ENCODE measurements at places on chromosomes 6 and 20.

DNA sequence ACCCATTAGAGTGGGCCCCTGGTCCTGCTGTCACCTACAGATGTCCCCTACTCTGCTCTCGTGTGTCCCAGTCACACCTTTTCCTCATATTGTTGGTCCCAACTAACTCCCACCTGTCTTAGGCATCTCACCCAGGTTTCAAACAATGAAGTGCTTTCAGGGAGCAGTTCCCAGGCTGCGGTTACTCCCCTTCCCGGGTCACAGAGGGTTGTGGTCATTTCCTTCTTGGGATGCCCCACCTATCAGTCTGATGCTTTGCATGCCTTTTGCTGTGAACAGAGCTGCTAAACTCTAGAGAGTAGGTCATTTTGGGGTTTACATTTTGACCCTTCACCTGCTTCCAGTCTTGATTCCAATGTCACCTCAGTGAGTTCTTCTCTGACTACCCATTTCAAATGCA, 181.6 kb downstream of the CDC5L start:
- DNase-seq = no peak

DNA sequence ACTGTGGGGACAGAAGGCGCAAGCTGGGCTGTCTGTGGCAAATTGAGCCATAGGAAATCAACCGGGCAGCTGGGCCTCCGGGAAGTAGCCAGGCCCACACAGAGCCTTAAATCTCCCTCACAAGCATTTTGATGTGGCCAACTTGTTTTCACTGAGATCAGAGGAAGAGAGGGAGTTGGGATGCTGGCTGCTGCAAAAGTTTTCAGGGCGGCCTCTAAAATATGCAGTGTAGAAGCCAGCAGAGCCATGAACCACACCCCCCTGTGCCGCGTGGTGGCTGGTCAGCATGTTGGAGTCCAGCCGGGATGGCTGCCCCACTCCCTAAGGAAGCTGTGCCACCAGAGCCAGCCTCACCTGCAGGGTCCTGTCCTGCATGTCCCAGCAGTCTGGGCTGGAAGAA, 167.4 kb downstream of the CDC5L start:
- no peak for DNase-seq

GRCh38 chr20:24933266-24933908, 15.7 kb upstream of the CST7 start:
- no peak for DNase-seq

GRCh38 chr20:57959589-57959988, 249.8 kb upstream of the PMEPA1 start:
- no peak for DNase-seq

DNA sequence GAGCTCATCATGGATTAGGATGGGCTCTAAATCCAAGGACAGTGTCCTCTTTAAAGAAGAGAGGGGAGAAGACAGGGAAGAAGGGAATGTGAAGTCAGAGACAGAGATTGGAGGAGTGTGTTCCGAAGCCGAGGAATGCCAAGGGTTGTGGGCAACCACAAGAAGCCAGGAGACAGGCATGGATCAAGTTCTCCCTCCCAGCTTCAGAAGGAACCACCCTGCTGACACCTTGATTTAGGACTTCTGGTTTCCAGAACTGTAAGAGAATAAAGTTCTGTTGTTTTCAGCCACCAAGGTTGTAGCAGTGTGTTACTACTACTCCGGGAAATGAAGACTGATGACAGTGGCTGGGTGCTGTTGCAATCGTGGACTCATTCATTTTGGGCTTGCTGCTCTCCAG, 120.1 kb downstream of the RPS12 start:
- no peak for DNase-seq

DNA sequence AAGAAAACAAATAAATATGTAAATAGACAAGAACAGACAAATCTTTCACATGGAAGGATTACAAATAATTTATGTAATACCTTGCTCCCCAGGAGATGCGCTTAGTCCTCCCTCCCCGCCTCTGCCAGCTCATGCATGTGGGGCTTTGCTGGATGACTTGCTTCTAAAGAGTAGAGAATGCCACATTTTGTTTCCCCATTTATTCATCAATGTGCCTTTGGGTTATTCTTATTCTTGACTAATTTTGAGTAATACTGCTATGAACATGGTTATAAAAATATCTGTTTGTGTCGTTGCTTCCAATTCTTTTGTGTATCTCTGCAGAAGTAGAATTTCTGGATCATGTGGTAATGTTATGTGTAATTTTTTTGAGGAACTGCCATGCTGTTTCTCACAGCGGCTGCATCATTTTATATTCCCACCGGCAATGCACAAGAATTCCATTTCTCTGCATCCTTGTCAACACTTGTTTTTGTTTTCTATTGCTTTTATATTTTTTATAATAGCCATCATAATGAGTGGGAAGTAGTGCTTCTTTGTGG, 23.8 kb upstream of the DUSP22 start:
- DNase-seq = no peak

- no peak for DNase-seq
These were observed 85.0 kb upstream of the PMEPA1 start for GRCh38 chr20:57794600-57795341.

DNA sequence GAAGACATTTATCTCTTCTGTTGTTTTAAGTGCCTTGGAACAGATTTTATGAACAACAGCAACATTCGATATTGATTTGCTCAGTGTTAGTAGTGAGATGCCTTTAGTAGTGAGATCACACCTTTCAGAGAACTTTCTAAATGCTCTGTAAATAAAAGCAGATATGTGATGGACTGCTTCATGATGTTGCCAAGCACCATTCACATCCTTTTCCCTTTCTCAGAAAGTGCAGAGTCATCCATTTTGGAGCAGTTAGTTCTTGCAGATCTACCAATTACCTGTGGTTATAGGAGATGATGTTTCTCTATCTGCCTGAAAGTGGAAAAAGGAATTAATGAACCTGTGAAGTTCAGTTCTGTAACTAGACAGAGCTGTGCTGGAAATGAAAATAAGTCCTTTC, 27.0 kb downstream of the CBFA2T2 start:
- no peak for DNase-seq

- no peak for DNase-seq
These were observed 90.9 kb upstream of the INSM1 start for GRCh38 chr20:20276811-20277530.
